Upper lobe of right lung (tissue), 1 donor: ENCODE measurements at places on chromosomes 12 and 14. TPM values are rescaled to one million over a fixed set of nuclear protein-coding genes. Genes with fewer than 3 reads are reported as not detected.

- no peak for DNase-seq
Observed at GRCh38 chr12:84660139-84660538, 252.5 kb downstream of the SLC6A15 start.

The DDN gene
- total RNA-seq, result not detected

DNA sequence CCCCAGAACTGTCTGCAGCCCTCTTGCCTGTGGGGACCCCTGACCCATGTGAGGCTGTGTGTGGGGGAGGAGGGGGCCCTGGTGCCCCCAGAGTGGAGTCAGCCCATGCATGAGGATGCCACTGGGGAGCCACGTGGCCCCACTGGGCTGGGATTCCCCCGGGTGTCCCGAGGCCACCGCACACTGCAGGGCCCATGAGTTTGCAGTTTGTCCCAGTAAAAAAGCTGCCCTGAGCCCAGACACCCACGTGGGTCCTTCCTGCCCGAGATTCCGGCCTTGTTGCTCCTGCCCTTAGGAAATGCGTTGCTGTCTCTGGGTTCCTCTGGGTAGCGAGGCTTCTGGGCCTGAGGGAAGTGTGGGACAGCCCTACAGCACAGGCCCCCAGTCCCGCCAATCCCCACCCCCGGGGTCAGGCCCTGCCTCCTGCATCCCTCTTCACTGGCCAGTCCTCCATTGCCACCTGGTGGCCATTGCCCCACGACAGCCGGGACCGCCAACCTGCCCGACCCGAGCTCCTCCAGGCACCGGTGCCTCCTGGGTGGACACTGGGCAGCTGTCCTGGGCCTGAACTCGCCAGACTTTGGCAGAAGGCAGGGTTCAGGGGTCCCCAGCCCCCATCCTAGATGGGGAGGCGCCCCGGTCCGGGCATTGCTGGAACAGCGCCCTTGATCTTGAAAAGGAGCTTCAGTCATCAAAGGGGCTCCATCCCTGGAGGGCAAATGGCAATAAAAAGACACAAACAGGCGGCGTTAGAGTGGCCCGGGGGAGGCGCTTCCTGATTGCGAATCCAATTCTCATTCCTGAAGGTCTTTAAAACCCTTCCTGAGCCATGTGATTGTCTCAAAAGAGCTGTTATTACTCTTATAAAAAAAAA is 15.6 kb upstream of the C14orf180 start:
- DNase-seq, result peak; percentile 85

GRCh38 chr12:131074221-131075083 is 120.7 kb downstream of the ADGRD1 start:
- peak; percentile 52 for DNase-seq

DNA sequence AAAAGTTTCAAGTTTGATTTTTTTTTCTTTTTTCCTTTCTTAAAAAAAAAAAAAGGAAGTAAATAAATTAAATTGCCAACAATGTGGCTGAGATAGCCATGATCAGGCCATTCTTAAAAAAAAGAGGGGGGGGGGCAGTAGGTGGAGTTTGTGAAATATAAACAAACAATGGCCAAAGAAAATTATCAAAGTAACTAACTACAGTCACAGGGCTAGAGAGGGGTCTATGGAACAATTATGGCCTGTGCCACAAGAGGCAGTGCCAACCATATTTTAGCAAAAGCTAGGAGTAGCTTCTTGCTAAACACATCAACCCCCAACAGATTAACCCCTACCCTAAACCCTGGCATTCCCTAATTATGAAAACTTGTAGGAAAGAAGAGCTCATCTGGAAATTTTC is 16.2 kb upstream of the SMARCC2 start:
- DNase-seq, result no peak

GRCh38 chr12:62260733-62261683 is 804 bp downstream of the USP15 start:
- DNase-seq, result no peak

GRCh38 chr14:97638864-97639263 is 841.7 kb downstream of the VRK1 start:
- no peak for DNase-seq

GRCh38 chr14:32329146-32329545 is at the start of gene AKAP6:
Gene AKAP6 (plus strand): TSS chr14:32329298. CDS start chr14:32433494, 104,196 bp downstream.
- DNase-seq, result no peak

The EFS gene
- 10.4 TPM for total RNA-seq

GRCh38 chr12:13002301-13003097 is 2.4 kb upstream of the HEBP1 start:
- no peak for DNase-seq

- no peak for DNase-seq
Observed at GRCh38 chr12:5176036-5176435, 132.4 kb downstream of the KCNA5 start.

The PRH2 gene
- not detected for total RNA-seq

GRCh38 chr12:132146772-132147422 is 2.6 kb downstream of the NOC4L start:
- DNase-seq, result peak; percentile 44

DNA sequence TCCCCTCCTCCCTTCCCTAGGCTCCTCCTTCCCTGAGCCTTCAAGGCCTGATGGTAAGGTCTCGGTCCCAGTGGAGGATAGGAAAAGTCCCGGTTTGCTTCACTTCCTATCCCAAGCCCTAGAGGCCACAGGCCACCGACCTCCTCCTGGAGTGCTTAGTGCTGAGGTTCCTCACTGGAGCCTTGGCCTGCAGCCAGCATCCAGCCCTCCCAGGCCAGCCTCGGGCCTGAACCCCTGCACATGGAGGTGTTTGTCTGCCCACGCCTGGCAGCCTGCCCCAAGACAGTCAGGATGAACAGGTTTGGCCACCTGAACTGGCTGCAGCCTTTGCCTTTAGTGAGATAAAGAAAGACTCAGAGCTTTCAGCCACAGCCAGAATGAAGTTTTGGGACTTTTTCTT is 15.8 kb upstream of the KRT7 start:
- peak; percentile 92 for DNase-seq

The PGF gene
- 4.7 TPM for total RNA-seq

- DNase-seq, result no peak
Observed at GRCh38 chr14:56324856-56325699, 206.9 kb downstream of the PELI2 start.

DNA sequence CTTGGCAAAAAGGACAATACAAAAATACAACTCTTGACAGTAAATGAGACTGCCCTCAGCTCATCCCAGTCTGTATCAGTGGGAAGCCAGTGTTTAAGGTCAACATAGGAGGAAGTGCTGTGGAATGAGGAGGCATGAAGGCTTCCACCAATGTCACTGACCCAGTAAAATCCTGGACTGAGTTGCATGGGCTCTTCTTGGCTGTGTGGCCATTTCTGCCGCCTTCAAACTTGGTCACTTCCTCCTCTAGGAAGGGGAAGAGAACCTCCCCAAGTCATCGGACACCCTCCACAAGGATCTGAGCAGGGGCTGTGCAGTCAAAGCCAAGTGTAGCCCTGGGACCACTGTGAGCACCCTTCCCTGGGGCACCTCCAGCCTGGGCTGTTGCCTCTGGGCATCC is 11.9 kb downstream of the GPR68 start:
- no peak for DNase-seq

DNA sequence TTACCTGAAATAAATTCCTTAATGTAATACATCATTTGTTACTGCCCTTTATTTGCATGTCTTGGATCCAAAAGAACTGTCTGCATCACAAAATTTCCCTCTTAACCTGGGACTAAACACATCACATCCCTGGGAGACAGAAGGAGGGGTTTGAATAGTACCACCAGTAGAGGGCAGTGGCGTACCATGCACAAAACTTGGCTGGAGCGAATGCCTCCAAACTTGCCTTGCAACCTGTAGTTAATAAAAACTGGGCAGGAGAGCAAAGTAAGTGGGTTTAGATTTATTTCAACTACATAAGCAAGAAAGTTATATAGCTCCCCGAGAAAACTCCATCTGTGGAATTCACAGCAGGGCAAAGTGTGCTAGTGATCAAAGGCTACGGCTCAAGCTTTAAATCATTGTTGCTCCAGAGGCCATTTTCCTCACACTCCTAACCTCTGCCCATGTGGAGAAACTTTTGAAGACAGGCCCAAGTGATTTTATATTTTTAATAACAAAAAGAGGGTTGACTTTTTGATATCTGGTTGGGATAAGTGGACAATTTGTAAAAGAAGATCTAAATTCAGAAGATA is 1176.7 kb upstream of the SEL1L start:
- peak; percentile 67 for DNase-seq

- no peak for DNase-seq
Observed at GRCh38 chr12:101021911-101022388, 188.1 kb downstream of the SLC5A8 start.

DNA sequence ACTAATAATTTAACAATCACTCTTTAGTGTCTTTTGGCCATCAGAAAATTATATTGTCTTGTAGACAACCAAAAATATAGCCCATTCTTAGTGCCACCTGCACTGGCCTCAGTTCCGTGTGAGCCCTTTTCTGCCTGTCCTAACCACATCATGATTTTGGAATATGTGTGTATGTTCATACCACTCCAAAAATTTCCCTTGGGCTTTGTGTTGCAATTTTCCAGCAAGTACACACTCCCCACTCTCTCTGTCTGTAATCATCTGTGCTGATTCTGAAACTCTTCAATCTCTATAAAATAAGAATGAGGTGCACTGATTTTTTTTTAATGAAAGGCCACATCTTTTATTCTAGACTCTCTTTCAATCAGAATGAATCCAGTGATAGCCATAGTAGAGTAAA is 196.0 kb downstream of the PIK3C2G start:
- no peak for DNase-seq

The TMEM119 gene
- total RNA-seq, result 43.8 TPM

DNA sequence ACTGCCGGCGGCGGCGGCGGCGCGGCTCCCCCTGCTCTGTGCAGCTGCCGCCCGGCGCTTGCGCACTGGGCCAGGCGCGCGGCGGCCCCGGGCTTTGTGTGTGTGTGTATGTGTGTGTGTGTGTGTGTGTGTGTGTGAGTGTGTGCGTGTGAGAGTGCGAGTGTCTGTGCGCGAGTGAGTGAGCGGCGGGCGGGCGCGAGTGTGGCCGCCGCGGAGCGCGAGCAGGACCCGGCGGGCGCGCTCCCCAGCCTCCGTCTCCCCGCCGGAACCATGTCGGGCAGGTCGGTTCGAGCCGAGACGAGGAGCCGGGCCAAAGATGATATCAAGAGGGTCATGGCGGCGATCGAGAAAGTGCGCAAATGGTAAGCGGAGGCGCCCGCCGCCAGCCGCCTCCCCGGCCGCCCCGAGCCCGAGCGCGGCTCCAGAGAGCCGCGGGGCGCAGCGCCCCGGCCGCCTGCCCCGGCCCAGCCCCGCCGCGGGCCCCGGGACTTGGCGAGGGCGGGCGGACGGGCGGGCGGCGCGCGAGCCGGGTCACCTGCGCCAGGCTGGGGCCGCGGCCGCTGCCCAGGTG is at the start of gene BCL7A:
Gene BCL7A (plus strand): TSS at position 63 of the 571 bp plus-strand sequence. CDS start 208 bp downstream, at position 271.
- peak; percentile 83 for DNase-seq

GRCh38 chr12:132326646-132327045 is 2.7 kb downstream of the GALNT9 start:
- DNase-seq, result no peak

DNA sequence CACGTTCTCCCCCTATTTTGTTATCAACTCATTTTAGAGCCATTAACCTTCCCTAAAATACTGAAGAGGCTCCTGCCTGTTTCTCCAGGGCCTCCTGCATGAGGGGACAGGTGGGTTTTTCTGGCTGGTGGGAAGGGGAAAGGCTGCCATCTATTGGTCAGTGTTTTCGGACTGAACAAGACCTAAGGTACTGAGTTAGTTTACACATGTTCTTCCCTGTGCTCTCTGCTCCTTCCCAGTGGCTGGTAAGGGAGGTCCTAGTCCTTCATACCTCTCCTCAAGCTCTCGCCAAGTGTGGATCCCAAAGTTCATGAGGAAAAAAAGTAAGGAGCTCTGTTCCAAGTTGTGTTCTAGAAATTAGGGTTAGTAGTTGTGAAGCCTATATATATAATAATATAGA is 357.5 kb downstream of the FSCB start:
- no peak for DNase-seq

GRCh38 chr14:93970585-93970964 is 5.8 kb downstream of the ASB2 start:
- DNase-seq, result no peak

The KERA gene
- not detected for total RNA-seq

- DNase-seq, result no peak
Observed at GRCh38 chr14:99267381-99267780, 4.6 kb downstream of the BCL11B start.

- DNase-seq, result no peak
Observed at GRCh38 chr14:36857136-36857535, 195.5 kb downstream of the PAX9 start.

DNA sequence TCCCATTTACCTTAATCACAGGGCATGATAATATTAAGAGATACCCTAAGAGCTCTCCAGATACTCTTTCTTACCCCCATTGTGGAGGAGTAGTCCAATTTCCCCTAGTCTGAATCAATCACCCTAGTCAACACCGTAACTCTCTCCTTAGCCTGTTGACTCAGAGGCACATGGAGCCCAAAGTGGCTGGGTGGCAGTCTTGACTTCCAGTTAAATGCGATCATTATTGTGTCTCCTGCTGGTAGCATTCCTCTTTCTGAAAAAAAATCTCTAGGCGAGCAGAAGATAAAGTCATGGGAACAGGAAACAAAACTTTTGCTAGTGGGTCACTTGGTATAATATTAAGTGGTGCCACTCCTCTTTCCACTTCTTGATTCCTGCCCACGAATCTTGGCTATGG is 46.4 kb downstream of the EMP1 start:
- DNase-seq, result no peak

The CSRP2 gene
- 28.5 TPM for total RNA-seq

The TTC8 gene
- 11.5 TPM for total RNA-seq

- no peak for DNase-seq
Observed at GRCh38 chr14:53432378-53432802, 279.3 kb upstream of the DDHD1 start.

- DNase-seq, result no peak
Observed at GRCh38 chr14:72645706-72646105, 248.2 kb downstream of the DPF3 start.

GRCh38 chr14:28097585-28097984 is 669.0 kb upstream of the FOXG1 start:
- no peak for DNase-seq
